ENCODE measurements at places on chromosomes 1 and 21.

GRCh38 chr1:44842862-44843655, at the start of gene PTCH2:
Gene PTCH2 (minus strand): TSS chr1:44843253. CDS start chr1:44842932, 321 bp downstream.
- DNase-seq = peak; percentile 87

- no peak for DNase-seq
Measured at GRCh38 chr21:38800924-38801744, 4.6 kb upstream of the ETS2 start.

GRCh38 chr1:229851511-229851910, 215.5 kb upstream of the GALNT2 start:
- no peak for DNase-seq

- DNase-seq = no peak
Measured at GRCh38 chr1:77095236-77095635, 124.0 kb downstream of the PIGK start.

GRCh38 chr1:12056331-12056841, 6.7 kb upstream of the TNFRSF8 start:
- no peak for DNase-seq

DNA sequence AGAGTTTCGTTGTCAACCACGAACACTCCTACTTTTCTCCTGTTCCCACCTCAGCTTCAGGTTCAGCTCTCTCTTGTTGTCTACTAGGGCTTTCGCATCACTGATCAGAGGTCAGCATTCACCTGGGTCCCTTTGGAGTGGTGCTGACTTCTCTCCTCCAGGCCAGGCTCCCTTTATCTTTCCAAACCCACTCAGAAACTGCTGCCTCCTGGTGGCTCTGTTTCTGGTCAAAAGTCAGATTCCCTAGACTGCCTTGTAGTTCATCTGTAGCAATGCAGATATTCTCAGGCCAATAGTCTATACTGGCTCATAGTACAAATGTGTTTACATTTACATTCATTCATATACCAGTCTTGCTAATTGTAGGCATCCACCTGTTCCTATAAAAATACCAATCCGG, 6.4 kb upstream of the ERI3 start:
- DNase-seq = no peak

GRCh38 chr1:157504646-157505045, 47.7 kb downstream of the FCRL5 start:
- no peak for DNase-seq
